ENCODE measurements at places on chromosomes 2 and 18. TPM values are rescaled to one million over a fixed set of nuclear protein-coding genes. Genes with fewer than 3 reads are reported as not detected.

The MC4R gene
- total RNA-seq: not detected

The DUSP2 gene
- 0.53 TPM for total RNA-seq

The AKAIN1 gene
- not detected for total RNA-seq

The RTTN gene
- 10.6 TPM for total RNA-seq

The ALPP gene
- not detected for total RNA-seq

The SPEG gene
- total RNA-seq: 1.8 TPM

The NOL4 gene
- total RNA-seq: not detected

The LINC00305 gene
- total RNA-seq: not detected

The ID2 gene
- total RNA-seq: 10.1 TPM

The DOK6 gene
- not detected for total RNA-seq

The ARL6IP6 gene
- 21.7 TPM for total RNA-seq

The RAD51AP2 gene
- total RNA-seq: not detected

The SLC30A3 gene
- 0.11 TPM for total RNA-seq

The ALPG gene
- not detected for total RNA-seq

The ATP8B1 gene
- 108 TPM for total RNA-seq

The SIGLEC15 gene
- total RNA-seq: 0.13 TPM

The VSNL1 gene
- total RNA-seq: not detected

The UGT1A10 gene
- not detected for total RNA-seq

The PDCD1 gene
- total RNA-seq: not detected

The GALNT3 gene
- total RNA-seq: 0.13 TPM

The ZNF385B gene
- total RNA-seq: not detected

The PER2 gene
- 2.4 TPM for total RNA-seq

The LGALSL gene
- 2.7 TPM for total RNA-seq

The FOXD4L1 gene
- total RNA-seq: 0.11 TPM

The MOCOS gene
- total RNA-seq: 1.3 TPM
